ENCODE measurements at places on chromosomes 11 and 22.

DNA sequence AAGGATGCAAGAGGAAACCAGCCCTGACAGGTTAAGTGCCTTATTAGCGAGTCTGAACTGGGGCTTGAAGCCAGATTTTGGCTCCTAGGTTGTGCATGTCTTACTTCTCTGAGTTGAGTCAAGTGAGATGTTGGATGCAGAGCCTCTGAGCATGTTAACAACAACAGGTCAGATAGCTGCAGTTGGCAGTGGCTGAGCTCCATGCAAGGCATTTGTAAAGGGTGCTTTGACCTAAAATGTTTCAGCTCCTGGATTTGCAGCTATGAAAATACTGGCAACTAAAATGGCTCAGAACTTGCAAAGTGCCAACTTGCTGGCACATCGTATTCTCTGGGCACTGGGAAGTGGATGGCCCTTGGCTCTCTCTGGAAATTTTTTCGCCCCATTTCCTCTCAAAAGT lies 16.4 kb upstream of the CSRP3 start:
- DNase-seq, result no peak

DNA sequence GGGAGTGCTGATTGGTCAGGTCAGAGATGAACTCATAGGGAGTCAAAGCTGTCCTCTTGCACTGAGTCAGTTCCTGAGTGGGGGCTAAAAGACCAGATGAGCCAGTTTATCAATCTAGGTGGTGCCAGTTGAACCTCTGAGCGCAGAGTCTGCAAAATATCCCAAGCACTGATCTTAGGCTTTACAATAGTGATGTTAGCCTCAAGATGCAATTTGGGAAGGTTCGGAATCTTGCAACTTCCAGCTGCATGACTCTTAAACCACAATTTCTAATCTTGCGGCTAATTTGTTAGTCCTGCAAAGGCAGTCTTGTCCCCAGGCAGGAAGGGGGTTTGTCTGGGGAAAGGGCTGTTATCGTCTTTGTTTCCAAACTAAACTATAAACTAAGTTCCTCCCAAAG lies 92.3 kb upstream of the PARVA start:
- no peak for DNase-seq

DNA sequence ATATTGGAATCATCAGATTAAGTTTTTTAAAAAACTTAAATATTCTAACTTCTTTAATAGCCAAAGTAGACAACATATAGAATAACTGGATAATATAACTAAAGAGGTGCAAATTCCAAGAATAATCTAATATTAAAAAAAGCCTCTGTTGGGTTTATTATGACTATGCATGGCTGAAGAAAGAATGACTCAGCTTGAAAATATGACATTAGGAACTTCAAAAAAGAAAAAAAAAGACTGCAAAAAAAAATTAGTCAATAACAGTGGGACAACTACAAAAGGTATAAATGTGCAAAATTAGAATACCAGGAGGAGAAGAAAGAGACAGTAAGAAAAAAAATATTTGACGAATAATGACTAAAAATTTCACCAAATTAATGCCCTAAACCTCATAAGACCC lies 1178.0 kb downstream of the JRKL start:
- DNase-seq, result no peak

DNA sequence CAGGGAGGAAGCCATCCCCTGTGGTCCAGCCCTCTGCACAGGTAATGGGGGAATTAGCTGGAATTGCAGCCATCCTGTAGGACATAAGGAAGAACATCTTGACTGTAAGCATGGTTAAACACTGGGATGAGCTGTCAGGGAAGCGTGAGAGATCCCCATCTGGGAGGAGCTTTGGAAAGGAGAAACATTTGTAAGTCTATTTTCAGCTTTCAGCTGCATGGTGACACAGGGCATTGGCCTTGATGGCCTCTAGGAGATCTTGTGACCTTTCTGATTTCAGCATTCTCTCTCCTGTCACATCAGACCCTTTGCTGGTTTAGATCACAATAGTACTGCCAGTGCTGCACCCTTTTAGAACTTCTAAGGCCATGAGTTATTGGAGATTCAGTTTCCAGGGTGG lies 47.1 kb downstream of the BCR start:
- DNase-seq, result no peak

- no peak for DNase-seq
Measured at GRCh38 chr11:93537767-93538261, 5.4 kb downstream of the SMCO4 start.

- no peak for DNase-seq
Measured at GRCh38 chr11:112644410-112645131, 316.6 kb upstream of the NCAM1 start.

DNA sequence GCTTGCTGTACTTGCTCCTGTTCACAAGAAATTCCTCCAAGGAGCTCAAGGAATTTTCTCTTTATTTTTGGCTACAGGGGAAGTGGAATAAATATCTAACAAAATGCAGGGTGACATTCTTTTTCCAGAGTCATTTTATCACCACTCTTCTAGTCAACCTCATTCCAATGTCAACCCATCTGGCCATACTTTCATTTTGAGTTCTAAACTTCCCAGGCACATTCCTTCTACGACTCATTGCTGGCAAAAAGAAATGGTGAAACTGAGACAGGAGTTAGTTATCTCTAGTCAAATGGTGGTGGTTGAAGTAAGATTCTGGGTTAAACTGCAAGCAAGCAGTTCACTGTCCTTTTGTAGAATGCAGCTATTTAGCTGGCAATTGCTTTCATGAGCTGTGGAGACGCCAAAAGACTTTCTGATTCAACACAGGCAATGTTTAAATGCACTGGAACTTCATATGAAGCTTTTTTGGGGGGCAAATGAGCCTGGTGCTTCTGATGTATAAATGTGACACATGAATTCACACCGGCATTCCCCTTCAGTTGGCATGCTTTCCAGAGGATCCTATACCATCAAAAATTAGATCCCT lies 304.6 kb downstream of the CADM1 start:
- DNase-seq, result no peak

All from activated CD4-positive, alpha-beta T cell treated with anti-CD3 and anti-CD28 coated beads, Interleukin-2, amount 10 ng/mL, durations not matched to agents 7 days and 5 days (primary cell).